Spinal cord (tissue), 10 donors: ENCODE measurements at places on chromosomes 12 and 14. TPM values are rescaled to one million over a fixed set of nuclear protein-coding genes. Genes with fewer than 3 reads are reported as not detected.
A peak's percentile ranks its signal among the peaks of the same experiment; 100 is the strongest.

- no peak for DNase-seq
Observed at GRCh38 chr12:129467289-129467688, 436.5 kb downstream of the TMEM132D start.

GRCh38 chr12:20119596-20120402, 248.5 kb upstream of the PDE3A start:
- DNase-seq: no peak

DNA sequence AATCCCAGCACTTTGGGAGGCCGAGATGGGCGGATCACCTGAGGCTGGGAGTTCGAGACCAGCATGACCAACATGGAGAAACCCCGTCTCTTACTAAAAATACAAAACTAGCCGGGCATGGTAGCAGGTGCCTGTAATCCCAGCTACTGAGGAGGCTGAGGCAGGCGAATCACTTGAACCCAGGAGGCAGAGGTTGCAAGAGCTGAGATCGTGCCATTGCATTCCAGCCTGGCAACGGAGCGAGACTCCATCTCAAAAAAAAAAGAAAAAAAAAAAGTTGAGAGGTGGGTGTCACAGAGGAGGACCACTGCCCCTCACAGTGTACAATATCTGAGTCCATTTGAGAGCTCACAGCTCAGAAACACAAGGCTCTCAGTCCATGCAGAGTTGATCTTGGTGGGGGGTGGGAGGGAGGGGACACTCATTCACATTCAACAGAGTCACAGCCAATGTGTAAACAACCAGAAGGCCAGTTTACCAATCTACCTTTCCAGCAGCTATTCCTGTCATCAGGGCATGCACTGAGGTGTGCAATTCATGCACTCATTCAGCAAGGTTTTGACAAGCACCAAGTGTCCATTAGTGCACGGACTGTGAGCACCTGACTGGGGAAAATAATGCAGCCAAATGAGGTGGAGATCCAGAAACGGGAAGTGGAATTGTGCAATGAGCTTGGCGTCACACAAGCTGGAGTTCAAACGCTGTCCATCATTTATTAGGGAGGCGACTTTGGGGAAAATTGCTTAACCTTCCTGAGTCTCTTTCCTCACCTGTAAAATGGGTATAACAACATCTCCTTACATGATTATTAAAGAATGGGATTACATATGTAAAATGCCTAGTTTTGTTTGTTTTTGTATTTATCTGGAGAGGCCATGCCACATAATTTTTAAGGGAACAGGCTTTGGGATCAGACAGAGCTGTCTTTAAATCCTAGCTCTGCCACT, 4.4 kb upstream of the EIF5 start:
- DNase-seq: no peak

GRCh38 chr14:40806471-40806870, 800.2 kb upstream of the LRFN5 start:
- DNase-seq: no peak

The TC2N gene
- total RNA-seq: 10.7 TPM

The TMEM179 gene
- total RNA-seq: 20.5 TPM

DNA sequence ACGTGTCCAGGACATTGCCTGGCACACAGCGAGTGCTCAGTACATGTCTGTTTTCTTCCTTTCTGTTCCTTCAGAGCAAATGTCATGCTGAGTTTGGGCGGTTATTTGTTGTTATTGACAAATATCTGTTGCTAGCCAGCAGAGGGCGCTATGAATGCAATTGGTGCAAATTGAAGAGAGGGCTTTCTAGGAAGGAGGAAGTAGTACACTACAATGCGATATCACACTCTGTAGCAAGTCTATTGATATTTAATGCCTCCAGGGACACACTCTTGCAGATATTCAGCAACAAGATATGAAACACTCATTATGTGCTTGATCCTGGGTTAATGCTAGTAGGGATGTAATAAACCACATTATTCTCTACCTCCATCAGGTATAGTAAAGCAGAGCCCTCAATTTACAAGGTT, 267.3 kb upstream of the SRRM4 start:
- DNase-seq: no peak

The IL22 gene
- total RNA-seq: not detected

The CALCOCO1 gene
- total RNA-seq: 55.5 TPM

- DNase-seq: no peak
Observed at GRCh38 chr12:114668151-114668885, 15.7 kb downstream of the TBX3 start.

DNA sequence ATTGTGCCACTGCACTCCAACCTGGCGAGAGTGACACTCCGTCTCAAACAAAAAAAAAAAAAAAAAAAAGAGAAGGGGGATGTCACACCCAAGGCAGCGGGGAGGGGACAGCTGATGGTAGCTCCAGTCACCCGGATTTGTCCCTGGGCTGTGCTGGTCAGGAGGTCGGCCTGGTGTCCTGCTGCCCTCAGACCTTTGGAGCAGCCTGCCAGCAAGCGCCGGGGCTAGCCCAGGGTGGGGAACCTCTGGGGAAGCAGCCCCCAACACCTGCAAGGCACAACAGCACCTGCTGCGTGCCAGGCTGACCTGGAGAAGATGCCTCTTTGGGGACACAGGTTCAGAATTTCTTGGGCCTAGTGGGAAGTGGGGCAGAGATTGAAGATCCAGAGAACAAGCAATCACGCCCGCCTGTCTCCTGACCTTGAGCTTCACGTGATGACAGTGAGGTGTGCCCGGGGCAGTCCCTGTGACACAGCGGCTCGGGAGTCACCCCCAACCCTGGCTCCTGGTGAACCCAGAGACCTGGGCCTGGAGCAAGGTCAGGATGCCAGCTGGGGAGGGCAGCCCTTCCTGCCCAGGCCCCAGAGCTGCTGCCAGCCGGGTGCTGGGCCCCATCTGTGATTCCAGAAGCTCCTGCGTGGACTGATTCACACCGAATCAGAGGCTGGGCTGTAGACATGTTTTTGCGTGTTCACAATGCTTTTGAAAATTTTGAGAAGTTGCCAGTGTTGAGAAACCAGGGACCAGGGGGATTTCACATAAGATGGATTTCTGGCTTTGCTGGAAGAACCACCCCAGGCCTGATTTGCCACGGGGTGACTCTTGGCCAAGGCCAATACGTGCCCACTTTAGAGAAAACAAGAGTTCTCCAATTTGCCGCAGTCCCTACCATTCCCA, 66.4 kb downstream of the RFLNA start:
- DNase-seq: no peak

- no peak for DNase-seq
Observed at GRCh38 chr14:98931911-98932310, 340.1 kb downstream of the BCL11B start.

DNA sequence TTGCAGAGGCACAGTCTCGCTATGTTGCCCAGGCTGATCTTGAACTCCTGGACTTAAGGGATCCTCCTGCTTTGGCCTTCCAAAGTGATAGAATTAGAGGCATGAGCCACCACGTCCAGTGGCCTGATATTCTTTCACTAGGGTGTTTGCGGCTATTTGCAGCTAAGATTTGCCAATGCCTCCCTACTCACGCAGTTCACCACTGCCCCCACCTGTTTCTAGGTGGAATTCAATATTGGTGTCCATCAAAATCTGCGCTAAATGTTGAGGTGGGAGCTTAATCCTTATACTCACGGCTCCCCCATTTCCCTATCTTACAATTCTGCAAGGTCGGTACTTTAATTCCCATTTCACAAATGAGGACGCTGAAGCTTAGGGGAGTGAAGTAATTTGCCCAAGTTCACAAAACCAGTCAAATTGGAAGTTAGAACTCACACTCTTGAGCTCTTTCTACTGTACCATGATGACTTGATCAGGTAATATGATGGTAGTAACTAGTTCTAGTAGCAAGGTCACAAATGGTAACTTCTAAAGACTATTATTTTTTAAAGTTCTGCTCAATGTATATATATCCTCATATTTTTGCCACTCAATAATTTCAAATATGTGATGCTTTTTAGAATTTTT, 22.1 kb upstream of the LRRC9 start:
- peak; percentile 81 for DNase-seq

DNA sequence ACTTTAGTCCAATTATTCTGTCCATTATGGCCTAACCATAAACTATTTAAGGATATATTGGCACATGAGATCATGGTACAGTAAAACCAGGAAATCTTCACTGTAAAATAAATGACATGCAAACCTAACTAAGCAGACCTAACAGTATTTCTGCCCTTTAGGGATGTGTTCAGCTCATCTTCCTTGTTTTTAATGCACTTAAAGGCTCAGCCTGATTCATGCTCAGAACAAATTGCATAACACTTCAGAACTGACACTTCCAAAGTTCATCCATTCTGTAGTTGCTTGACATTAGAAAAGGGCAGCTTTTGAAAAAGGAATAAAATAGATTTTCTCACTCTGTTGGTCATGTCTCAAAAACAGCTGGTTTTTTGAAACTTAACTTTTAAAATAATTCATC, 708.5 kb downstream of the C12orf50 start:
- no peak for DNase-seq

DNA sequence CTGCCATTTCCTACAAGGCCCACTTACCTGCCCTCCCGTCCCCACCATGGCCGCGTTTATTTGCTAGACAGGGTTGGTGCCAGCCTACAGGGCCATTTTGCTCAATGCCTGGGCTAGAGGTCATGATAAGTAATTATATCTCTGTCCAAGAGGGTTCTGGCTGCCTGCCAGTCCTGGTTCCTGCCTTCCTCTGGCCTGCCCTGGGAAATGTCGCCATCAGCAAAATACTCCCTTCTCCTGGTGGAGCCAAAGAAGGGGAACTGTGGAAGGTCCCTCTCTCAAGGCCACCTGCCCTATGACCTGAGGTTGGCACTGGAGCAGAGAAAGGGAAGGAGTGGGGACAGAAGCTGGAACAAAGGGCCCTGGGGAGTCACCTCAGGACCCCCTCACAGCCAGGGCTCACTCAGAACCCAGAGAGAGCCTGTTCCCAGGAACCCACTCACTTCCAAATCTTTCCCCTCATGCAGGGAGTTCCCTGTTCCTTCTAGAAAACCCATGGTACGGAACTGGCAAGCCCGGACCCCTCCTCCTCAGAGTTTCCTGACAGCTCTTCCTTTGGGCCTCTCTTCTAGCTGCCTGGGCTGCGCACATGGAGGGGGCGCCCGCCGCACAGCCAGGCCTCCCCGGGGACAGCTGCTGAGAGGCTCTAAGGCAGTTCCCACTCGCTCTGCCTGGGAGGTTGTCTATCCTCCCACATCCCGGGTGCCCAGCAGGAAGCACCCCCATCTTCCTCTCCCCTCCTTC, 280.5 kb downstream of the DPF3 start:
- DNase-seq: no peak

DNA sequence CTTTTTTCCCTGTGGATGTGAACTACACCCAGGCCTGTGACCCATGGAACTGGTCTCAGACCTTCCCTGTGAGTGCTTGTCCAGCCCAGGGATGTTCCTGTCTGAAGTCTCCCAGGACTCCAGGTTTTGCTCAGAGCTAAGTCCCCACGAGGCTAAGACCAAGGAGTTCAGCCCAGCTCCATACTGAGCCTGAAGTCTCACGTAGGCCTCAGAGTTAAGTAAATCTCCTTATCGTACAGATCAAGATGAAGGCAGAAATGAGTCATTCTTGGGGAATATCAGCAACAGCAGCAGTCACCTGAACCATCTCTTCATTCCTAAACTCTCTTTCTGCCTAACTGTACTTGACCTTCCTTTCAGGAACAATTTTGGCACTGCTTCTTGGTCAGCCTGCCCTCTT, 139.8 kb downstream of the ANO6 start:
- DNase-seq: no peak

GRCh38 chr12:62426089-62426488, 40.5 kb upstream of the MON2 start:
- DNase-seq: no peak

The KRT82 gene
- not detected for total RNA-seq

The CATSPERB gene
- 0.44 TPM for total RNA-seq

DNA sequence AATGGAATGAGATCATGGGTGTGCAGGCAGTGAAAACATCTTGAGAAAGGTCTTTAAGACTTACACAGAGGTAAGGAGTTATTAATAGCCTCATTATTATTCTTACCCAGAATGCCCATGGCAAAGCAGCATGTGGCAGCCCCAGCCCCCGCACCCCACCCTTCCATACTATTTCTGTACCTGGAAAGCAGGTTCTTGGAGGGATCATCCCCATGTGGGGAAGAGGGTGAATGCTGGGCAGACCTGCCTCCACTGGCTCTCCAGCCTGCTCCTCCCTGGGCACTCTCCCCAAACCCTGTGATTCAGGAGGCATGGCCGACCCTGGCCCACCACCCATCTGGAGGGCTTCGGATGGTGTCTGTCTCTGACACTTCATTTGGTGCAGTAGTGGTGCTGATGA, 28.3 kb downstream of the NPC2 start:
- DNase-seq: no peak

The HPD gene
- total RNA-seq: 0.72 TPM

DNA sequence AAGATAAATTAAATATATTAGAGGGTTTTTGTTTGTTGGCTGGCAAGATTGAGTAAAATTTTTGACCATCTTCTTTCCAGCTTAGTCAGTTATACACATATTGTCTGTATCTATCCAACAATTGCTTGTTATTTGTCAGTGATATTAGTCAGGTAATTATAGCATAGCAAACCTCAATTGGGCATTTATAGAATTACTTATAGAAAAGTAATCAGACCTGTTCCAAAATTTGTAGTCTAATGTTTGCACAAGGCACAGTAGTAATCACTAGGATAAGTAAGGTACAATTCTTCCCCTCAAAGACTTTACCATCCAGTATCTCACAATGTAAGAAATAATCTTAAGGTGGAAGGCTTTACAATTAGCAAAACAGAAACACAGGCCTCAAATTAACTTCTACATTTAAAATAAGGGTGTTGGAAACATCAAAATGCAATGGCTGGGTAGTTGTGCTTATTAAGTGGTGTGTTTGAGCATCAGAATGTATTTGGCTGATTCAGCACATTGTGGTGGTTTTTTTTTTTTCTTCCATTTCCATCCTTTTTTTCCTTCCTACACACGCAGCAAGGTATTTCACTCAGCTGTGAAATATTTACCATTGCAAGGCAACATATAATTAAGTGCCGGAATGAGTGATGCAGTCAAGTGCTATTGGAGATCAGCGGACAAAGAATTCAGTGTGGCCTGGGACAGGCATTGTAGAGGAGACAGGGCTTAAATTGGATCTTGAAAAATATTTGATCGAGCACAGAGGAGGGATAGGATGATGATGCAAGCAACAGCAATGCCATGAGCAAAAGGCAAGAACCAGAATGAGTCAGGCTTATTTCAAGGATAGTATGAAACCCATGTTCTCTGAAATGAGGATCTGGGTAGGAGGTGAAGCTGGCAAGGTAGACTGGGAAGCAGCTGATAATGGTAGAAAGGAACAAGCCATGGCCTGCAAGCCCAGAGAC, 178.2 kb downstream of the AKAP6 start:
- peak; percentile 20 for DNase-seq

- no peak for DNase-seq
Observed at GRCh38 chr14:64646103-64646502, 58.1 kb upstream of the PLEKHG3 start.

- DNase-seq: no peak
Observed at GRCh38 chr14:81384900-81385299, 15.2 kb downstream of the STON2 start.

GRCh38 chr12:49568442-49569162, 660 bp upstream of the MCRS1 start:
- no peak for DNase-seq

DNA sequence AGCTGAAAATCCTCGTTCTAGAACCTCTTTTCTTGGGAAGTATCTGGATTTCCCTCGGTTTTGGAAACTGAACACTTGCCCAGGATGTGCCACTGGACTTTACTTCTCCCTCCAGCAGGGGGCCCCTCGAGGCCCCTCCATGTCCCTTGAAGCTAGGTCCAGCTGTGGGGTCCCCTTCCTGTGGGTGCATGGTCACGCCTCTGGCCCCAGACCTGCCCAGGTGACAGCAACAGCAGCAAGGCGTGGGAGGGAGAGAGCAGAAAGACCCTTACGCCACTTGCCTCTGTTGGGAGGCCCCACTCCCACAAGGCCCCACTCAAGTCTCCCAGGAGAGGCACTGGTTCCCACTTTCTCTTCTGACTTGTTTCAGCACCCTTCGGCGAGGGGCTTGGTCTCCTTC, 3.1 kb downstream of the SLC25A29 start:
- no peak for DNase-seq

The C14orf132 gene
- 60.5 TPM for total RNA-seq
